ENCODE measurements at places on chromosomes 11 and 22.

DNA sequence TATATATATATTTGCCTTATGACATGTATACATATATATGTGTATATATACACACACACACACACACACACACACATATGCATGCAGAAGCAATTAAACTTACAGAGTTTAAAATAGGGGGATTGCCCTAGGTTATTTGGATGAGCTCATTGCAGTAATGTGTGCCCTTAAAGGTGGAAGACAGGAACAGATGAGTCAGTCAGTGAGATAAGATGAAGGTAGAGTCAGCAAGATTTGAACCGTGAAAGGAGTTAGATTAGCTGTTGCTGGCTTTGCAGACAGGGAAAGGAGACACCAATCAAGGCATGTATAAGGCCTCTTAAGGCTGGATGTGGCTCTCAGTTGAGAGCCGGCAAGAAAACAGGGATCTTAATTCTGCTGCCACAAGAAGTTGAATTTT, 902.4 kb upstream of the RAG2 start:
- peak; percentile 13 for DNase-seq
- H3K27ac ChIP-seq: peak overlapping the region; percentile 90
- H3K27me3 ChIP-seq: no peaks in the 10 kb centered on the region
- peaks cover 11% of the 10 kb centered on the region for H3K4me1 ChIP-seq
- no peak overlapping the region for H3K4me3 ChIP-seq

DNA sequence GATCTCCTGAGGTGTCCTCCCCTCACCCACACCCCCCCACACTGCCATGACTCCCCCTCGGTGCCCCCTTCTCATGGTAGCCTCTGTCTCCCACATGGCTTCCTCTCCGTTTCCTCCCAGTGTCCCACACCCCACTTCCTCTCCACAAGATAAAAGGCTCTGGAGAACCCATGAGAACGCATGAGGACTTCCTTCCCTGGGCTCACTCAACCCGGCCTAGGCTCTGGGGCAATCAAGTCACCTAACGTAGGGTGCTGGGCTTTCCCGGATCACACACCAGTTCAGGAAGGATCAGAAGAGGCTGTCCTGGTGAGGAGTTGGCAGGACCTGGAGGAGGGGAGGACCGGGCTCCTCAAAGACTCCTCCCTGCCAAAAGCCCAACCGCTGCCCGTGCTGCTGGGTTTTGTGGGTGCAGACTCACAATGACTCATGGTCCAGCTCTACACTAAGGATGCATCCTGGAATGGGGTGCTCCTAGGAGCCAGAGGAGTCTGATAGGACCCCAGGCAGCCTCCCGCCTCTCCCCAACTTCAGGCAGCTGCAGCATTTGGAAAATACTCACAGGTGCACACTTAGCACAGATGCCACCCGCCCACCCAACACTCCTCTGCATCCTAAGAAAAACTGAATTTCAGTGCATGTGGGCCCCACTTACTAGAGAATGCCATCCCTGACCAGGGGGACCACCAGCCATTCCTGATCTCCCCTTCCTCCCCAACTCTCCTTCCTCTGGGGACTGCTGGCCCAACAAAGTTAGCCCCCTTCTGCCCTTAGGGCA, 21.0 kb downstream of the SLC22A12 start:
- DNase-seq: no peak
- no peaks in the 10 kb centered on the region for H3K4me1 ChIP-seq
- no peak overlapping the region for H3K27ac ChIP-seq
- no peaks in the 10 kb centered on the region for H3K27me3 ChIP-seq
- H3K4me3 ChIP-seq: no peak overlapping the region

DNA sequence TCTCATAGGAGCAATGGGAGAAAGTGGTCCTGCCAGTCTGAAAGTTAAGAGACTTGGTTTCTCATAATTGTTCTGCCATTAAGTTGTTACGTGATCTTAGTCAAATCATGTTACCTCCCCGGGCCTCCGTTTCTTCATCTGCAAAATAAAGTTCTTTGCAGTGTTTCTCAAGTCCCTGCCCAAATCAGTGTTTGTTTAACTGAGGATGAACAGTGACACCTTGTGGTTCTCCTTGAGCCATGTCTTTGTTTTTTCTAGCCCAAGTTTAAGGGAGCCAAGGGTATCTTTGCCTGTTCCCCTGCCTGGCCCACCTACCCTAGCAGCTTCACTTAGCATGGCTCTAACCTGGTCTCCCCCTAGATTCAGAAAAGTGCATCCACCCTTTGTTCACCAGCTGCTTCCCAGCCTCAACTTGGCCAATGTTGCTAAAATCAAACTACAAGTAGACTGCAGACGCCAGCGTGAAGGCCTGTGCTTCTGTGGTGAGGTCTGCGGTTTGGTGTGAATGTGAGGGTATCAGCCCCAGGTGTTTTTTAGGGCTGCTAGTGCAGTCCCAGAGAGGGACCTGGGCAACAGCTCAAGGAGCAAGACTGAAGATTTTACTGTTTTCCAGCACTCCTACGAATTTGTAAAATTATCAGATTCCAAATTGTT, 35.5 kb downstream of the FZD4 start:
- H3K4me3 ChIP-seq: no peak overlapping the region
- no peaks in the 10 kb centered on the region for H3K36me3 ChIP-seq
- H3K27ac ChIP-seq: no peak overlapping the region
- peak; percentile 69 for DNase-seq

DNA sequence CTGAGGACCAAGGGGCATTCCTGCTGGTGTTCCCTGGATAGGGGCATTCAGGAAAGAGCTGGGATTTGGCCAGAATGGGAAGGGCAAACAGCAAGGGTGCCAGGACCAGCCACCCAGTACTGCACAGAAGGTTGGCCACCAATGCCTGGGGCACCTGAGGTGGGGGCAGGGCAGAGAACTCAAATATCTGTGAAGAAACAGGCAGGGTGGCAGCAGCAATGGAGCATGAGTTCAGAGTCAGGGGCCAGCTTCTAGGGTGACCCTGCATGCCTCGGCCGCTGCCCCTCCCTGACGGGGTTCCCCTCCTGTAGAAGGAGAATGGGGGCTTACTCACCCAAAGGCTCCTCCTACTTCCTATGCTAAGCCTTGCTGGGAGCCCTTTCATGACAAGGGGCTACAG, 79.3 kb upstream of the SHANK2 start:
- no peaks in the 10 kb centered on the region for H3K4me1 ChIP-seq
- H3K27me3 ChIP-seq: no peaks in the 10 kb centered on the region
- H3K36me3 ChIP-seq: no peaks in the 10 kb centered on the region
- no peak for DNase-seq
- H3K4me3 ChIP-seq: no peak overlapping the region
- H3K27ac ChIP-seq: no peak overlapping the region

Data from trophoblast cell (in vitro differentiated cells and primary cell).